Muscle of leg (tissue), 16 donors: ENCODE measurements at places on chromosomes 5 and 9. TPM values are rescaled to one million over a fixed set of nuclear protein-coding genes. Genes with fewer than 3 reads are reported as not detected.

DNA sequence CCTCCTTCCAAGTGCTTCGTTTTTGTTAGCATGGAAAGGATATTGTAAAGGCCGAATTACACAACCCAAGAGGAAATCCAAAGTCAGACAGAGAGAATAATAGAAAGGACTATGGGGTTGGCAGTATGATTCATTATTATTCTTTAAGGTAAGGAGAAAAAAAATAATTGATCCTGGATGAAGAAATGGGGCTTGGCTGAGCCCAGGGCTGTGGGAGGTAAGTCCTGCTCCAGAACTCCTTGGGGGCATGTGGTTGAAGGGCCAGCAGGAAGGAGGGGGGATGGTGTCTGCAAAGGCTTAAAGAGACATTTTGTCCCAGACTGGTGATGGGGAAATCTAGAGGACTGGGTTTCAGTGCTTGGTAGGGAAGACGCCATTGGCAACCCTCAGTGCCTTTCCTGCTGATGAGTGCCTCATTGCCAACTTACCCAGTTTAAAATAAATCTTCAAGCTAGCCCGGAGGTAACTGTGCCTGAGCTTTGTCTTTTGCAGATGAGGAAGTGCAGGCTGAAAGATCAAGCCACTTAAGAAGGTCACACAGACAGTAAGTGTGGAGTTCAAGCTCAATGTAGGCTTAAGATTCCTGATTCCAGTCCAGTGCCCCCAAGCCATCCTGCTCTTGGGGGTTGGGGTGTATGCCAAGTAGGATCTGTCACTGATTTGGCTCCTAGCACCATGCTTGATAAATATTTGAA is 30.2 kb downstream of the FOXI1 start:
- no peak for DNase-seq

- no peak for DNase-seq
These were observed 429.9 kb downstream of the CAAP1 start for GRCh38 chr9:26462751-26463150.

DNA sequence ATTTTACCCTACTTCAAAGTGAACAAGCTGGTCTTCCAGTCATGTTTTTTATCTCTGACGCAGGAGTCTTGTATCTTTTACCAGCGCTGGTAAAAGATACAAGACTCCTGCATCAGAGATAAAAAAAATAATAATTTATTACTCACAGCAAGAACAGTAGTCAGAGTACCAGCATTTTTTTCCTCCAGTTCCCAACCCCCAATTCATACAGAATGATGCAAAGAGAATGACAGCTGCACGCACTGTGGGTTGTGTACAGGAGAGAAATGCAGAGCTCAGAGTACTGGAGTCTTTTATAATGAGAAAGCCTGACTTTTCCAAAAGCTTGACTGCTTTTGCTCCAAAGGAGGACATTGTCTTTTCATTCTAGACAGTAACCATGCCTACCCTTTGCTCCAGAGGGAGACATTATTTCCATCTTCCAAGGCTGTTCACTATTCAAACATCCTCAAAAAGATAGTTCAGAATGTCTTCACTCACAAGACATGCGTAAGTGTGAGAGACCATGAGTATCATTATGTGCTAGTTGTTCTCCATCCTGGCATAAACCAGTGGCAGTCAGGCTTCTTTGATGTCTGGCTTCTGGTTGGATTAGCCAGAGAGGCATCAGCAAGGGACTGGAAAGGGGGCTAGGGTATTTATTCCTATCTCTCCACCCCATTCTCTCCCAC is 14.3 kb upstream of the RANBP6 start:
- no peak for DNase-seq

- DNase-seq = no peak
These were observed 221.3 kb downstream of the PIK3R1 start for GRCh38 chr5:68436686-68437520.

DNA sequence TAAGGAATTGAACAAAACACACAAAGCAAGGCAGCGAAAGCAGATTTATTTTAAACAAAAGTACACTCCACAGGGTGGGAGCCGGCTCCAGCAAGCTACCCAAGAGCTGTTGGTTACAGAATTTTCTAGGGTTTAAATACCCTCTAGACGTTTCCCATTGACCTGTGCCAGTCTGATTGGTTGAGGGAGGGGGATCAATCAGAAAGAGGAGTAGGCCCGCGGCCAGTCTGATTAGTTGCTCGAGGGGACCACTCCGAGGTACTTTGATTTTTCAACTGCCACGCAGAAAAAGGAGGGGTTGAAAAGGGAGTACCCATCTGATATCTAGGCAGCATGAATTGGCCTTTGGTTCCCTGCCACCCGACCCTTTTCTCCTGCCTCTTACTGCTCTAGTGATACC is 998 bp downstream of the SRP19 start:
- no peak for DNase-seq

DNA sequence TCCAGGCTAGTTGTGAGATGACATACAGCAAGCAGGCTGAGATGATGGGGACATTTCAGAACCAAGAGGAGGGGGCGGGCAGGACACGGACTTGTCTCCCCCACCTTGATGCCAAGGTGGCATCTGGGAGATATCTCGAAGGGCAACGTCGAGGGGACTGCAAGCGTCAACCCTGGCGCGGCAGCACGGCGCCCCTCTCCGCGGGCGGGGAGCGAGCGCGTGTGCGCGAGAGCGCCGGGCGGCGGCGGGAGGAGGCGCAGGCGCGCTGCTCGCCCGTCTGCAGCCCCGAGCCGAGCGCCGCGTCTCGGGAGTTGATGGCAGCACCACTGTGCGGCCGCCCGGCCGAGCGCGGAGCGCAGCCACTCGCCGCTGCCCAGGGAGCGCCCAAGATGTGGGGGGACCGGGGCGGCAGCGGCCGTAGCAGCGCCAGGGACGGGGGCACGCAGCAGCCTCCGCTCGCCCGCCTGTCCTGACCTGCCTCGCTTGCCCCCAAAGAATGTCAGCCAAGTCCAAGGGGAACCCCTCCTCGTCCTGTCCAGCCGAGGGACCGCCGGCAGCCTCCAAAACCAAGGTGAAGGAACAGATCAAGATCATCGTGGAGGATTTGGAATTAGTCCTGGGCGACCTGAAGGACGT is at the start of gene PRR16:
TSS of gene PRR16 (plus strand) at position 310 of the 636 bp plus-strand sequence.
- DNase-seq = peak; percentile 74

DNA sequence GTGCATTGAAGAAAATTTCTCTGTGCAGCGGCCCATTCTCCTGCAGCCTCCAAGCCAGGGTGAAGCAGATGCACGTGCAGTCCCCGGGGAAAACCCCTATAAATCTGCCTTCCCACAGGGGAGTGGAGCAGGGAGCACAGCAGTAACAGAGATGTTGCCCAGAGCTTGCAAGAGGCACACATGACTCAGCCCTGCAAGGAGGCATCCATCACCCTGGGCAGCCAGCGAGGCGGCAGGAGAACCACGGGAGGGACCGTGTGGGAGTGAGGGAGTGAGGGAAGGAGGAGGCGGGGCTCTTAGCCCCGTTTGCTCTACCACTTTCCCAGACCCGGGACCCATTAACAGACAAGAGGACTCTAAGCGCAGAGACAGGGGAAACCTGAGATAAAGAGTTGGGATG is 96.2 kb upstream of the ARAP3 start:
- DNase-seq = no peak

DNA sequence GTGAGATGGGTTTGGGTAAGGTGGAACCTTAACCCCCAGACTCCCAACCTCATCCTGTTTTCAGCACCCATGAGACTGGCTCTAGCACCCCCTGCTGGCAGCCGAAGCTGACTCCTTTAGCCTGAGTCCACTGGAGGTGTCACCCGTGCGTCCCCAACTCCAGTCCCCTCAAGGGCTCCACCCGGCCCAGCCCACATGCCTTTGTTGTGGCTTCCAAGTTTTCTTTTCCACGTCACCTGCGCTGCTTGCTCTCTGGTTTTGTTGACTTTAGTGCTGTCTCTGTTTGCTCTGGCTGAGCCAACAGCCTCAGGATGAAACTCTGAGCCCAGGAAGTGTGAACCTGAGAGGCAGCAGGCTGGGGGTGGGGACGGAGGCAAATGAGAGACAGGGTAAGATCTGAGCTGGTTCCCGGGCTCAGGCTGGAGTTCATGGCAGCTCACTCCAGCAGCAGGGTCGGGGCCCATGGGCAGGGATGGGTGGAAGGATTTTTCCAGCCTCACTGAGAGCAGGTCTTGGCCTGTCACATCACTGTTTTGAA is 13.2 kb upstream of the AQP7 start:
- peak; percentile 34 for DNase-seq

The NIPAL4 gene
- 0.13 TPM for total RNA-seq

DNA sequence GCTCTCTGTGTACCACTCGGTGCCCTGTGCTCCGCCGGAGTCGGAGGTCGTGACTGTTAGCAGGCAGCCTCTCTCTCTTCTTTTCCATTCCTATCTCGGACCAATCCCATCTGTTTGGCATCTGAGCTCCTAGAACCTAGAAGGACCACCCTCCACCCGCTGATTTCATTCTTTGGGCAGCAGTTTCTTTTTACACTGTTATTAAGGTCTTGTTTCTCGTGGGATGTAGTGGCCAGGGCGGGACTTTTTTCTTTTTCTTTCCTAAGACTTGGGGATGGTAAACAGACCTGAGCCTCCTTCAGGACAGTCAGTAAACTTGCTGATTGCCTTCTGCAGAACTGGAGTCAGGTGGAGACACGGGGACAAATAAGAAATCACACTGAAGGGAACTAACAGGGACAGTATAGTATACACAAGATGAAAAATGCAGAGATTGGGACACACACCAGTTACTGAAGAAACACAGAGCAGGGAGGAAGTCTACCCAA is 500 bp downstream of the URM1 start:
- DNase-seq = no peak

DNA sequence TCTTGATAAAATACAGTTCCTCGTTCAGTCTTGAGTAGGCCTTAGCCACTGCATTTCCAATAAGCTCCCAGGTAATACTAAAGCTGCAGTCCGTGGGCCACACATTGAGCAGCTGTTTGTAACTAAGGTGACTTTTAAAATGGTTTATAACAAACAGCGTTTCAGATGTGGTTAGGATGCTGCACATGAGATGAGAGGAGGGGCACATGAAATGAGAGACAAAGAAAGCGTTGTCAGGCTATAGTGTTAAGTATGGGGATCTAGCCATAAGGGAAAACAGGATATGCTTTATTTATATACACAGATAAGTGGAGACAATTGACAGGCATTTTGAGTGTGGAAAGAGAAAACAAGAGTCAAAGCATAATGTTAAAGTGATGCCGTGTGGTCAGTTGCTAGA is 89.9 kb downstream of the PAM start:
- no peak for DNase-seq

DNA sequence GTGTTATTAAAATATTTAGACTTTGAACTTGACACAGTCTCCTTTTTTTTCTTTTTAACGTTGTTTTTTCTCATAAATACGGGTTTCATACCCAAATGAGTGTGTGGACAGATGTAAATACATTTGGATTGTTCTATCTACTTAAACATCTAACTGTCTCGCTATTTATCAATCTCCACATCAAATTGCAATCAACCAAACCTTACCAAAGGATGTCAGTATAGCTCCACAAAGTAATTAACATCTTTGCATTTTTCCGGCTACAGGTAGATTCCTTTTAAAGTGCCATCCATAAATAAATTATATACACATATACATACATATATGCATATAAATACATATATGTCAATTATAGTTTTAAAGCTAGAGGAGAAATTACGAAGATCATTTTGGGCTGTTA is 705 bp upstream of the CDH10 start:
- DNase-seq = no peak

DNA sequence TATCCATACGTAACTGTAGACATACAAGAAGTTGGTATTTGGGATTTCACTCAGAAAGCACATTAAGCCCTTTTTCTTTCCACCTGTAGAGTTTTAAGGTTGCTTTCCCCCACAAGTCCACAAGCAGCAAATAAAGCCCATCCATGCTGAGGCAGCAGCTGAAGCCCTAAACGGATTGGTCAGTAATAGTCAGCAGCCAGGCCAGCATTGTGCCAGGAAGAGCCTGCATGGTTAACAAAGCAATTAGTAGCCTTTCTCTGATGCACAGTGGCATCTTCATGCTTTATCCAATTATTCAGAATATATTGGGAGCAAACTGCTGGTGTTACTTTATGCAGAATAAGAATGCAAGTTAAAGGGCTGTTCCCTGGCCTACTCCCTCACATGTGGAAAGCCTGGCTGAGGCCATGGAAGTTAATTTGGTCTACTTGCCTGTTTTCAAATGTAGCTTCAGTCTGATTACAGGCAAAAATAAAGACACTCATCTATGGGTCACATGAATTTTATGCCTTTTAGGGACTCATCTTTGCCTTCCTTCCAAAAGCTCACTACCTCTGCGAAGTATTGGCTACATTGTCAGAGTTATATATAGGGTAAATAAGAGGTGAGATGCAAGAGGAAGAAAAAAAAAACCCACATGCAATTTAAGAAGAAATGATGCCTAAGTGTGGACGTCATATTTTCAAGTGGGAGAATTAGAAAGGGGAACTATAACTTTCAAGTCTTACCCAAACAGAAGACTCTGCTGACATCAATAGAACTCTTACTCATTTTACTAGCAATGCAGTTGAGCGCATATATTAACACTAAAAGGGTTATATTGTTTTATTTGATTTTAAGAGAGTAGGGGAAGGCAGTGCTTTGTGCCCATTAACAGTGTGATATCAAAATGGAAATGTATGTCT is 15.9 kb downstream of the EBF1 start:
- DNase-seq = no peak

DNA sequence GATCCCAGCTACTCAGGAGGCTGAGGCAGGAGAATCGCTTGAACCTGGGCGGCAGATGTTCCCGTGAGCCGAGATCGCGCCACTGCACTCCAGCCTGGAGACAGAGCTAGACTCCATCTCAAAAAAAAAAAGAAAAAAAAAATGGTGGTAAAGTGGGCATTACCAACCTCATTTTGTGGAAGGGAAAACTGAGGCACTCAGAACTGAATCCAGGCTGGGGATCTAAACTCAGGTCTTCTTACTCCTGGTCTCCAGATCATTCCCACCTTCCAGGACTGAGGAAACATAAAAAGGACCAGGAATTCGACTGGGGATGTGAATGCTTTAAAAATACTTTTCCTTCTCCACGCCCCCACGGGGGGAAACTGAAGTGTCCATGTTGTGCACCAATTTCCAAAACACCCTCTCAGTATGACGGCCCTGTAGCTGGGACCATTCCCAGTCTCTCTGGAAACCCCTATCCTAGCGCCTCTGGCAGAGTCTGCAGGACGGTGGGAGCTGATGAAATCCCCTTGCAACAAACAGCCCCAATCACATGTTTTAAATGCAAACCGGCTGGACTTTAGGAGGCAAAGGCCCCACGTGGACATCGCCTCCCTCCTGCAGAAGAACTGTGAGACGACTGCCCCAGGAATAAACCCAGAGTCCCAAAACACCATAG is 8.9 kb upstream of the AKNA start:
- peak; percentile 96 for DNase-seq

- no peak for DNase-seq
These were observed 459.7 kb downstream of the BNC2 start for GRCh38 chr9:16410601-16411280.

The SEMA6A gene
- total RNA-seq = 32.7 TPM

GRCh38 chr5:86526811-86527348 is 90.9 kb upstream of the COX7C start:
- DNase-seq = no peak
